ENCODE measurements at places on chromosomes 1 and 21. TPM values are rescaled to one million over a fixed set of nuclear protein-coding genes. Genes with fewer than 3 reads are reported as not detected.
A peak's percentile ranks its signal among the peaks of the same experiment; 100 is the strongest.

BEND5 gene
- total RNA-seq: 3.7 TPM

HEYL gene
- 12.9 TPM for total RNA-seq

DNA sequence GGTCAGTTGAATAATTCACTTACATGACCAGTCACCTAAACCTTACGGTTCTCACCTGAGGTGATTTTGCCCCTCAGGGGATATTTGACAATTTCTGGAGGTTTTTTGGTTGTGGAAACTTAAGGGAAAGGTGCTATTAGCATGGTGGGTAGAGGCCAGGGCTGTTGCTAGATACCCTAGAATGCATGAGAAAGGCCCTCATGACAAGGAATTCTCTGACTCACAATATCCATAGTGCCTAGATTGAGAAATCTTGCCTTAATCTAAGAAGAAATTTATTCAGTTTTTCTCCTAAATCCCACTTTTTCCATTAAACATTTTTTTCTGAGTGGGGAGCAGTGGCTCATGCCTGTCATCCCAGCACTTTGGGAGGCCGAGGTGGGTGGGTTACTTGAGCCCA is 119.7 kb downstream of the TGFB2 start:
- no peak for DNase-seq

DNA sequence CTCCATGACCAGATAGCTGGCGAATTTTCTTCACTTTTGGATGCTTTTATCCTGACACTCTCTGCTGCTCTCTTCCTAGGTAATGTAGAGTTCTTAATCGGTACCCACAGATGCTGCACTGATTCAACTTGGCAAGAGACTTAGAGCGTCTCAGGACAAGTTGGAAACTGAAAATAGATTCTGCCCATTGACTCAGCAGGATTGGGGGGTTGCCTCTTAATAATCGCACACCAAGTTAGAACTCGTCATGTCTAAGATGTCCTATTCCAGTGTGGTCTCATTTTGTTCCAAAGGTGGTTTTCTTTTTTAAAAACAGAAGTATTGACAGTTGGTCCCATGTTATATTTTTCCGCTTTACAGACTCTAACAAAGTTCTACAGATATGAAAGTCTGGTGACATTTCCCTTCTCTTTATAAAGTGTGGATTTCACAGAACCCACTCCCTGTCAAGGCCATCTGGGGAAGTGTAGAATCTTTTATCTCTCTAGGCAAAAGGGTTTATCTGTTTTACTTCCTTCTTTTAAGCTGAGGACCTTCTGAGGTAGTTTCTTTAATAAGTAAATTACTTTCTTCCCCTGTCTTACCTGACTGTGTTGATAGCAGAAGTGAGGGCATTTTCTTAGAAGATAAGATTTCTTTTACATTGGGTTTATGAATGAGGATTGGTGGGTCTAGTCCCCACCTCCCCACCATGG is 12.1 kb upstream of the DIPK1A start:
- no peak for DNase-seq

GRCh38 chr1:52341655-52342260 is 24.2 kb downstream of the CC2D1B start:
- no peak for DNase-seq

- DNase-seq: peak; percentile 30
These were observed 10.0 kb downstream of the NCF2 start for GRCh38 chr1:183580281-183580682.

DNA sequence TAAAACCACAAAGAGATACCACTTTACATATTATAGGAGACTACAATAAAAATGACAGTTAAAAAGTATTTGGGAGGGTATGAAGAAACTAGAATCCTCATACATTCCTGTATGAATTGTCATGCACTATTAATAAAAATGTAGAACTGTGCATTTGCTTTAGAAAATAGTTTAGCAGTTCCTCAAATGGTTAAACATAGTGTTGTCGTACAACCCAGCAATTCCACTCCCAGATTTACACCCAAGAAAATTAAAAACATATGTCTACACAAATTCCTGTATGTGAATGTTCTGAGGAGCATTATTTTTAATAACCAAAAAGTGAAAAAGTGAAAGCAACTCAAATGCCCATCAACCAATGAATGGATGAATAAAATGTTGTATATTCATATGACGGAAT is 23.1 kb upstream of the PDE4B start:
- no peak for DNase-seq

NBPF11 gene
- total RNA-seq: 3.7 TPM

- DNase-seq: no peak
These were observed 531.2 kb downstream of the KIF26B start for GRCh38 chr1:245686006-245686405.

HPCAL4 gene
- 0.22 TPM for total RNA-seq

OLIG2 gene
- total RNA-seq: not detected

DNA sequence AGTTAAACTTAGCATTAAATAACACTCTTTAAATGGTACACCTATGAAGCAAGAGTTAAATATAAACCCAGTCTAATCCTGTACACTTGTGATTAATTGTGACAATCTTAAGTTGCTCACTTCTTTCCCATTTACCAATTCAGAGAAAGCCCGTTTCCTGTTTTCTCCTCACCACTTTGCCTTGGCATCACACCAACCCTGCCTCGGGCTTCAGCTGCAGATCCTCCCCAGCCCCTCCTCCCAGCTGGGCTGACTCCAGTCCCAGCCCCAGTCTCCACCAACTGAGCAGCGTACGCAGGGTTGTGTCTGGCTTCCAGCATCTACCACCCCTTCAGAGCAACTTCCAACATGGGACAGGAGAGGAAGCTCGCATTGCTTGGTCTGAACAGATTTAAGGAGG is 4.1 kb downstream of the PYCR2 start:
- peak; percentile 67 for DNase-seq

- no peak for DNase-seq
These were observed 4.0 kb downstream of the TFF3 start for GRCh38 chr21:42311160-42311559.

DNA sequence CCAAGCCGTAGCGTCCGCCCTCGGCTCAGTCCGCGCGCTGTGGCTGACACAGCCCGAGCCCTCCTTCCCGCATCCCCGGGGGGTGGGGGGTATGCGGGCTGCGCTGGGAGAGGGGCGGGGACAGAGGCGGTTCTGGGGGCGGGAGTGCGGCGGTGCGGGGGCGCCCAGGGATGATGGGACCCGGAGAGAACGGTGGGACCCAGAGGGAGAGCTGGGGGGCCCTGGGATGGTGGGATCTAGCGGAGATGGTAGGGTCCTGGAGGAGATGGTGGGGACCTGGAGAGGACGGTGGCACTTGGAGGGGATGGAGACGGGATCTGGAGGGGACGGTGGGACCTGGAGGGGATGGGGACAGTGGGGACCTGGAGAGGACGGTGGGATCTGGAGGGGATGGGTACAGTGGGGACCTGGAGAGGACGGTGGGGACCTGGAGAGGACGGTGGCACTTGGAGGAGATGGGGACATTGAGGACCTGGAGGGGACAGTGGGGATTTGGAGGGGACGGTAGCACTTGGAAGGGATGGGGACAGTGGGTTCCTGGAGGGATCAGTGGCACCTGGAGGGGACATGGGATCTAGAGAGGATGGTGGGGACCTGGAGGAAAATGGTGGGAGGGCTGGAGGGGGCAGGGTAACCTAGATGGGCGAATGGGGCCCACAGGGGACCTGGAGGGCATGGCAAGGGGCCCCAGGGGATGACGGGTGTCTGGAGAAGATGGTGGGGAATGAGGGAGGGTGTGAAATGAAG is 477 bp downstream of the SNAP47 start:
- DNase-seq: no peak

DNA sequence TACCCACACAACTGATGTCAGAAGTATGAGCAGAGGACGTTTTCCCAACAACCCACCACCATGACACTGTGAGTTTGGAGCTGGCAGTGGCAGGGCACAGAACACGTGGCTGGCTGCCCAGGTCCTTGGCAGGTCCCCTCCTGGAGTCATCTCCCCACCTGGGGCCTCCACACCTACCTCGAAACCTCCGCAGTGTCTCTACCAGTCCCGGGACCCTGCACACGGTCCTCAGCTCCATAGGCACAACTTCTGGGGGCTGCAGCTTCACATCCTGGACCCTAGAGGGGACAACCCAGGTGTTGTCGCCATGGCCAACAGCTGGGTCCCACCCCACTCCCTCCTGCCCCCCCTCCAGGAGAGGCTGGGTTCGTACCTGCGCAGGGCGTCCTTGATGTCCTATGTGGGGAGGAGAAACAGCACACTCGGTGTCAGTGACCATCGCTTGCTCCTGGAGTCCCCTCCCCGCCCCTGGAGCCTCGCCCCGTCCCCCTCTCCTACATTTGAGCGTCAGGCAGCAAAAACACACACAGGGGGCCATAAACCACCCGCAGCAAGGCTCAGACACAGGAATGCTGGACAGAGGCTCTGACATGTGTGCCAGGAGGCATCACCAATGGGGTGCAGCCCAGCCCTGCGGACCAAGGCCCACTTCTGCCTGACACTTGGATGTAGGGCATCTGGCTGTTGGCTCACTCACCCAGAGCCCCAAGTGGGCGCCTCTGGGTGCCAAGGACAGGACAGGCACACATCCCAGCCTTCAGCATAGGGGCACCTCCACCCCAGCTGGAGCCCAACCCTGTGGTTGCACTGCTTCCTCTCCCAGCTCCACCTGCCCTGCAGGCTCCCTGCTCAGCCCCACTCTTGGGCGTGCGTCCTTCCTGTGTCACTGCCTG is 9.6 kb downstream of the TRIM11 start:
- DNase-seq: no peak

- no peak for DNase-seq
These were observed 144.2 kb downstream of the HIVEP3 start for GRCh38 chr1:41774471-41774990.

Measured in heart right ventricle (tissue), 16 donors.